ENCODE measurements at places on chromosomes 16 and 17.

- DNase-seq = peak; percentile 67
Measured at GRCh38 chr17:82021107-82021899, 1.4 kb downstream of the CENPX start.

DNA sequence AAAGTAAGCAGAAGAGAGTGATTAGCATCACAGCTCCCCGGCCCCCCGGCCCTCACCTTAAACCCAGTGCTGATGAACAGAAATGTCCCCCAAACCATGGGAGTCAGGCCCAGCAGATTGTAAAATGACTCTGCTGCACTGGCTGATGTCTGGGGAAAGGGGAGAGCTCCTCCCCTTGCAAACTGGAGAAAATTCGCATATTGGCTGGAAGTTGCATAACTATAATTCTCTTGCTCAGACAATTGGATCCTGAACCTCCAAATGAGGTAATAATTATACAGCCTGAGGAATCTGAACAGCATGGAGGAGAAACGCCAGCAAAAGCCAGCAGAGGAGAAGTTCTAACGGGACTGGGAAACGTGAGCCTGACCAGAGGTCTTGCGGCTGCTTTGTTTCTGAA, 109.7 kb downstream of the C16orf95 start:
- no peak for DNase-seq

GRCh38 chr16:67039260-67040020, 10.5 kb downstream of the CBFB start:
- no peak for DNase-seq

DNA sequence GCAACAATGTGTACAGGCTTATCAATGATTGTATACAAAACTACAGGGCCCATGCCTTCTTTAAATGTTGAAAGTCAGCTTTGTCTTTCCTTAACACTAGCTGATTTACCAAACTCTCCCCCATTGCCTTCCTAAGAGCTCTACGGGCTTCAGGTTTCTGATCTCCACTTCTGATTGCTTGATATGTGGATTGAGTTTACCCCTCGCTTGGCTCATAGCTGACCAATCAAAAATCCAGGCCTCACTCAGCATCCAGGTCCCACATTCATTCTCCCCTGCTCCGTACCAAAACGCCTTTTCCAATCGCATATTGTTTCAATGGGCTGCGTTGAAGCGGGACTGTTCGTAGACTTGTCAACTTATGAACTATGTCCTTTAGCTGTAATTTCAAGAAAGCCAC, 195.1 kb upstream of the TOX3 start:
- no peak for DNase-seq

GRCh38 chr16:84730406-84731106, 30.8 kb downstream of the USP10 start:
- DNase-seq = peak; percentile 75

DNA sequence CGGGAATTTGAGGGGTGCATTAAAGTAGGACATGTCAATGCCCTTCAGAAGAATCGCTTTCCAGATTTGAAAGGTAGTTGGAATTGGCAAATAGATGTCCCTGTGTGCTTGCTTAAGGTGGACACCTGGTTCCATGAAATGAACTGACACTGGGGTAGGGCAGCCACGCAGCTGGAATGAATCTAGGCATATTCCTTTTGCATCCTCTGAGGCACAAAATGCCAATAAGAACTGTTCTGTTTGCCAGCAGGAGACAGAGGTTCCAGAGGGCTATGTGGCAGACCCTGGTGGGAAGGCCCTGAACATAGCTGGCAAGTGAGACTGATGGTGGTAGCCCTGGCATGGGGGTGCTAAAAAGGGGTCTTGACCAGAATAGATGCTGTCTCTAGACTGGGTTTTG, 61.5 kb downstream of the SLC6A2 start:
- DNase-seq = no peak

- no peak for DNase-seq
Measured at GRCh38 chr17:57881143-57881542, 31.3 kb upstream of the MRPS23 start.

DNA sequence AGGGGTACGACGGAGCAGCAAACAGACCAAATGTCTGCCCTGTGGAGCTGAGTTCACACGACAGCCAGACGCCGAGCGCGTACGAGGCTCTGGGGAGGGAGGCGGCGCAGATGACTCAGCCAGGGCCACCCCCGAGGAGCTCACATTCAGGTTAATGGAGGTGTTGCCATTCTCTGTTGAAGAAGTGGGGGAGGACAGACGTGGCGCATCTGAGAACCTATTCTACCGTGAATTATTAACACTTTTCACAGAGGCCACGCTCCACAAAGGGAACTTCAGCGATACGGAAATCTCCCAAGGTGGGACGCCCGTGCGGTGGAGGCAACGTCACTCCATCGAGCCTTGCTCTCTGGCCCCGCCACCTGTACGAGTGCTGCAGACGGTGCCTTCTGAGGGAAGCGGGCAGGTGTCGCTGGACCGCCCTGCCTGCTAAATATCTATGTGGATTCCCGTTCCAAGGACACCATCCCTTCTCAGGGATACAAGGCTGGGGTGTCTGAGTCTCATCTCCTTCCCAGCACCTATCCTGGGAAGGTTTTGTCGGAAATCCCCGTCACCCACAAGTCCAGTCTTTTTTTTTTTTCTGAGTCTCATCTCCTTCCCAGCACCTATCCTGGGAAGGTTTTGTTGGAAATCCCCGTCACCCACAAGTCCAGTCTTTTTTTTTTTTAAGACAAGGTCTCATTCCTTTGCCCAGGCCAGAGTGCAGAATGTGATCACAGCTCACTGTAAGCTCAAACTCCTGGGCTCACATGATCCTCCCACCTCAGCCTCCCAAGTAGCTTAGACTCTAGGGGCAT, 19.0 kb downstream of the ABR start:
- DNase-seq = no peak

GRCh38 chr16:23385441-23385840, 67.5 kb downstream of the COG7 start:
- DNase-seq = no peak

- peak; percentile 18 for DNase-seq
Measured at GRCh38 chr16:89687092-89687940, 827 bp downstream of the CDK10 start.

DNA sequence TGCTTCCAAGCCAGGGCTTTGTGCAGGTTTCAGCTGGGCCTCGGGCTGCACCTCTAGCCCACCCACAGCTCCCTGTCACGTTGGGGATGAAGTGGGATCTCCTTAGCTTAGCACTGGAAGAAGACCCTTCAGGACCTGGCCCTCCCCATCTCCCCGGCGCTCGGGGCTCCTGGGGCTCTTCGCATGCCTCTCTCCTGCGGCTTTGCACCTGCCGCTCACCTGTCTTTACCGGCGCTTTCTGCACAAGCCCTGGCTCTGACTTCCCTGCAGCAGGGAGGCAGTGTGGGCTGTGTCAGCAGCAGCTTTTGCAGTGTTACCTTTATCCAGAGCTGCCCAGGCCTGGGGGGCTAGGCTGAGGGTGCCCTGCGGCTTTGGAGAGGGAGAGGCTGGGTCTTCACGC, 52.3 kb downstream of the NT5M start:
- no peak for DNase-seq

DNA sequence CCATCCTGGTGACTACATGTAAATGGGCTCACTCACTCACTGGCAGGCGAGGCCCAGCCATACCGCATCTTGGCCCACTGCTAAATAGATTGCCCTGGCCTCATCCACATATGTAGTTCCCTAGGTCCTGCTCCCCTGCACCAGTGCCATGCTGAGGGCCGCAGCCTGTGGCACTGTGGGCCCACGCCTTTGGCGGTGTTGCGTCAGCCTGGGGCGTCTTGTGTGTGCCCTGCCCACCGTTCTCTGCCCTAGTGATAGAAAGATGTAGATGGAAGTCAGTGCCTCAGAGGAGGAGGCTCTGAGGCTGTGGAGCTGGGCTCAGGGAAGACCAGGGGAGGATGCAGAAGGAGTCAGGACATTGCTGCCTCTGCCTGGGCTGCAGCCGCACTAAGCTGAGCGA, 18.9 kb downstream of the C17orf75 start:
- no peak for DNase-seq

Measured in hematopoietic multipotent progenitor cell treated with erythropoietin and hydrocortisone succinate and interleukin-3 and kit ligand, for 8 days (in vitro differentiated cells).